ENCODE measurements at places on chromosomes 3 and 15. TPM values are rescaled to one million over a fixed set of nuclear protein-coding genes. Genes with fewer than 3 reads are reported as not detected.
A peak's percentile ranks its signal among the peaks of the same experiment; 100 is the strongest.

Gene KBTBD8
- 6.2 TPM for total RNA-seq

Gene NAALADL2
- total RNA-seq, result 0.78 TPM

Gene MRPS22
- total RNA-seq, result 190 TPM

Gene SI
- not detected for total RNA-seq

Gene BBS4
- total RNA-seq, result 24.4 TPM

DNA sequence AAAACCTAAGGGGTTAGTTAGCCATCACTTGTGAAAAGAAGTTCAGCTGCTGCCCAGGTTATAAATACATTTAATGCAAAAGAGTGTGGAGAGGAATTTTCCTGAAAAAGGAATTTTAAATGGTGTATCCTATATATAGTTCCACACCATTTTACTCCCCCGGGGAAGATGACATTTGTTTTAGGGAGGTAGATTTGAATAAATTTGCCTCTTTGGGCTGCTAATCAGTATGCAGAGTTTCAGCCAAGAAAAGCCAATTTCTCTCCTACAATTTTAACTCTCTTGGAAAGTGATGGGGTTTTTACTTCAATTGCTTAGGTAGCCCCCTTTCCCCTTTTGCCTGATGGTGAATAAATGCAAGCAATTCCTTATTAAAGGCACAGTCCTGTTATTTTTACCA, 161.2 kb downstream of the OTOL1 start:
- DNase-seq, result no peak

DNA sequence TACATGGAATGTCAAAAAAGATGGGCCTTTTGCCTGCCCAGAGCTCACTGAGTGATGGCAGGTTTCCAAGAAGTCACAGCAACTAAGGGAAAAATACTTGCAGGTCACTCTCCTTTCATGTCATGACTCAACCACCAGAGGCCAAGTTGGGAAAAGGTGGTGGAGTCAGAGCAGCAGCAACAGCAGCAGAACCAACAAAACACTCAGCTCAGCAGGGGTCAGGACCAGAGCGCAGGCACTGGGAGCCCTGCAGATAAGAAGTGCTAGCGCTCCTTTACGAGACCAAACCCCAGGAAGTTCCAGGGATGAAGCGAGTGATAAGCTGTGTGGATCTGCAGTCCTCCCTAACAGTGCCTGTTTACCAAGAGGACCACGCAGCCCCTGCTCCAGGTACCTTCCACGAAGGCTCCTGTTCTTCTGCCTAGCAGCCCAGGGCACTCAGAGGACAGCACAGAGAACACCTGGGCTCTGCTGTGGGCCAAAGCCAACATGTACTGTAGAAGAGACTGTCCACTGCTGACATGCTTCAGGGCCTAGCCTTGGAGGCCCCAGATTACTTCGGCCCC, 26.0 kb downstream of the POC1A start:
- DNase-seq, result peak; percentile 96

DNA sequence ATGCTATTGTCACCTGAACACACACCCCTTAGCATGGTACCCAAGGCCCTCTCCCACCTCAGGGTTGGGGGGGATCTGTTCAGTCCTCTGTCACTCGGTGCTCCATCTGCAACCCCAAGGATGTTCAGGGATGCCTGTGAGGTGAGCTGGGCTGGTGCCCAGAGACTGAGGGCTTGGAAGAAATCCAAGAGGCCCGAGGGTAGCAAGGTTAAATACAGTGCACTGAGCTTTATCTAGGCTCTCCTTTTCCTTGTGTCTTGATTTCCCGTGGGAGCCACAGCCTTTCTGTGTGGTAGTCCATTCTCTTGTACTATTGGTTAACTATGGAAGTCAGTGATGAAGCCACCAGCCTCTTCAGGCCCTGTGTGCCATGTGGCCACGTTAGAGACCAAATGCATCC, 18.7 kb upstream of the WNT5A start:
- peak; percentile 61 for DNase-seq

- DNase-seq, result no peak
Observed at GRCh38 chr15:67090297-67091070, 25.1 kb downstream of the SMAD3 start.

- DNase-seq, result no peak
Observed at GRCh38 chr3:81580355-81580754, 181.1 kb downstream of the GBE1 start.

DNA sequence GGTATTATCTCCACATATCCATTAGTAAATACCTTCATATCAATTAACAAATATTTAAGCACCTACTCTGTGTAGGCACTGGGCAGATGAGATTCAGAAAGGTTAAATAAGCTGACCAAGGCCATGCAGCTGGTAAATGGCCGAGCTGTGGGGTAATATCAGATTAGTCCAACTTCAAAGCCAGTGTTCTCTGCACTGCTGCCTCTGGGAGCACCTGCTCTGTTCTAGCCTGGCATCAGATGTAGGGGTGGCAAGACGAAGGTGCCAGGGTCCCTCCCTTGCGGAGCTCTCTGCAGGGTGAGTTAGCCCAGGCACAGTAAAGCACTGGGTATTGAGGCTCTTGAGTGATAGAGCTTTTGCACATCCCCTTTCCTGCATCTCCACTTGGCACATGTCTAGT, 5.5 kb downstream of the TATDN2 start:
- DNase-seq, result no peak
